ENCODE measurements at places on chromosomes 6 and 20. TPM values are rescaled to one million over a fixed set of nuclear protein-coding genes. Genes with fewer than 3 reads are reported as not detected.

Gene DAAM2
- total RNA-seq = 0.29 TPM

Gene PRR18
- 0.76 TPM for total RNA-seq

GRCh38 chr6:138044458-138044857, 62.8 kb downstream of the PERP start:
- no peak for DNase-seq
- no peaks in the 10 kb centered on the region for H3K4me1 ChIP-seq
- no peaks in the 10 kb centered on the region for H3K36me3 ChIP-seq
- no peak overlapping the region for H3K4me3 ChIP-seq

- no peaks in the 10 kb centered on the region for H3K4me1 ChIP-seq
- H3K4me3 ChIP-seq = no peak overlapping the region
- H3K36me3 ChIP-seq = no peaks in the 10 kb centered on the region
- H3K27me3 ChIP-seq = no peaks in the 10 kb centered on the region
- no peak overlapping the region for H3K27ac ChIP-seq
Observed at GRCh38 chr20:44457016-44457415, 18.7 kb upstream of the TTPAL start.

- no peaks in the 10 kb centered on the region for H3K4me1 ChIP-seq
- no peaks in the 10 kb centered on the region for H3K36me3 ChIP-seq
- no peak overlapping the region for H3K27ac ChIP-seq
- DNase-seq = no peak
- H3K27me3 ChIP-seq = peaks cover 6% of the 10 kb centered on the region
- no peak overlapping the region for H3K4me3 ChIP-seq
Observed at GRCh38 chr20:46230106-46230491, 78.2 kb downstream of the CDH22 start.

DNA sequence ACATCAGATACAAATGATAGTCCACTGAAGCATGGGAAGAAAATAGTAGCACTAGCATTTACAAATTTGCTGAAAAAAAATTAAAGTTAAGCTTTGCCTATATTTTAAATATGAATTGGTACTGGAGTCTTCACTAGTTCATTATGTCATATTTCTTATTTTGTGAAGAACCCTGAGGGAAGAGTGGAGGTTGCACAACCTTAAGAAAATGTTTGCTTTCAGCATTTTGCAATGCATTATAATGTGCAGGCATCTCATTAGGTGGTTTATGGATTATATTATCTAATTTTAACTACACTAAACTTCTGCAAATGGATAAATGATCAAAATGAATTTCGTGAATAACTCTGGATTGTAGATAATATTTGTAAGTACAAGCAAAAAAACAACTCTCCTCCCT, 390.8 kb upstream of the HS3ST5 start:
- no peak overlapping the region for H3K27ac ChIP-seq
- no peaks in the 10 kb centered on the region for H3K27me3 ChIP-seq
- H3K4me1 ChIP-seq = peaks cover 7% of the 10 kb centered on the region
- H3K36me3 ChIP-seq = no peaks in the 10 kb centered on the region
- no peak for DNase-seq

DNA sequence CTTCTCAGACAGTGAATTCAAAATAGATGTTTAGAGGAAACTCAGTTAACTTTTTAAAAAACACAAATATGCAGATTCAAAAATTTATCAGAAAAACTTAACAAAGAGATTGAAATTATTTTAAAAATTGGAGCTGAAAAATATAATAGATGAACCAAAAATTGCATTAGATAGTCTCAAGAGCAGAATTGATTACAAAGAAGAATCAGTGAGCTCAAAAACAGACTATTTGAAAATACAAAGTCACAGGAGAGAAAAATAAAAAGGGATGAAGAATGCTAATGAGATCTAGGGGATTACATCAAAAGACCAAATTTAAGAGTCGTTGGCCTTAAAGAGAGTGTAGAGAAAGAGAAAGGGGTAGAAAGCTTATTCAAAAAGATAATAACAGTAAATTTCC, 700.5 kb downstream of the COL12A1 start:
- H3K27ac ChIP-seq = no peak overlapping the region
- no peaks in the 10 kb centered on the region for H3K4me1 ChIP-seq
- no peaks in the 10 kb centered on the region for H3K27me3 ChIP-seq
- no peak for DNase-seq
- H3K36me3 ChIP-seq = no peaks in the 10 kb centered on the region

Gene GINM1
- total RNA-seq = 56.4 TPM

Gene PPP1R14C
- total RNA-seq = not detected

Gene SCP2D1
- not detected for total RNA-seq

DNA sequence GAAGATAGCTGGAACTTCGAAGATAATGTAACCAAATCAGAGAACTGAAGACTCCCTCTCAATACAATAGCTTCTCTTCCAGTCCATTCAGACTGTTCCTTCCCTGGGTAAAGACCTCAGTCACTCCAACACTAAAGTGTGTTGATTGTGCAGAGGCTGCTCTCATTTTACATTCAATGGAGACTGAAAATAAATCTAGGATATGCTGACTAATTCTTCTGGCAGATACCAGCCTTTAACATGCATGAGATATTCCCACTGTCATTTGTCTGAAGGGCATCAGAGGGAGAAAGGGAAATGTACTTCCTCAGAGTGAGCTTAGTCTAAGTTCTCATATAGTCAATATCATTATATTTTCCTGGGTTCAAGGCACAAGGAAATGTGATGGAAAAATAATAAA, 166.4 kb upstream of the IRAK1BP1 start:
- H3K4me3 ChIP-seq = no peak overlapping the region
- no peaks in the 10 kb centered on the region for H3K36me3 ChIP-seq
- 0 out of 2 replicates have a peak, but pooled peaks cover 2% of the 10 kb centered on the region for H3K27me3 ChIP-seq
- no peak for DNase-seq
- H3K4me1 ChIP-seq = no peaks in the 10 kb centered on the region
- H3K27ac ChIP-seq = no peak overlapping the region

Gene TNFAIP3
- 12.2 TPM for total RNA-seq

- H3K27me3 ChIP-seq = no peaks in the 10 kb centered on the region
- no peak for DNase-seq
- H3K27ac ChIP-seq = no peak overlapping the region
- H3K4me1 ChIP-seq = peaks cover 49% of the 10 kb centered on the region
- H3K36me3 ChIP-seq = no peaks in the 10 kb centered on the region
Observed at GRCh38 chr6:13463941-13464340, 23.5 kb downstream of the GFOD1 start.

- H3K4me3 ChIP-seq = no peak overlapping the region
- no peaks in the 10 kb centered on the region for H3K36me3 ChIP-seq
- H3K27ac ChIP-seq = no peak overlapping the region
- DNase-seq = no peak
- H3K4me1 ChIP-seq = no peaks in the 10 kb centered on the region
Observed at GRCh38 chr6:74415056-74415455, 719.1 kb downstream of the CD109 start.

Gene DEFB132
- total RNA-seq = not detected

Gene FRMD1
- not detected for total RNA-seq

Measured in SJSA1 (cell line).